Activated CD4-positive, alpha-beta memory T cell treated with anti-CD3 and anti-CD28 coated beads for 36 hours (primary cell): ENCODE measurements at places on chromosomes 5 and 9. TPM values are rescaled to one million over a fixed set of nuclear protein-coding genes. Genes with fewer than 3 reads are reported as not detected.

Gene LPAR1
- not detected for total RNA-seq

GRCh38 chr5:164921722-164922121, 1416.3 kb downstream of the MAT2B start:
- H3K27me3 ChIP-seq, result no peaks in the 10 kb centered on the region
- H3K36me3 ChIP-seq, result no peaks in the 10 kb centered on the region
- no peak for DNase-seq
- H3K27ac ChIP-seq, result no peak overlapping the region
- no peak overlapping the region for H3K4me3 ChIP-seq
- H3K4me1 ChIP-seq, result no peaks in the 10 kb centered on the region

GRCh38 chr5:10461904-10462555, 20.4 kb downstream of the ROPN1L start:
- H3K27ac ChIP-seq, result no peak overlapping the region
- H3K27me3 ChIP-seq, result no peaks in the 10 kb centered on the region
- no peak overlapping the region for H3K4me3 ChIP-seq
- no peaks in the 10 kb centered on the region for H3K4me1 ChIP-seq
- no peaks in the 10 kb centered on the region for H3K36me3 ChIP-seq
- no peak for DNase-seq

Gene REEP2
- 6.1 TPM for total RNA-seq

DNA sequence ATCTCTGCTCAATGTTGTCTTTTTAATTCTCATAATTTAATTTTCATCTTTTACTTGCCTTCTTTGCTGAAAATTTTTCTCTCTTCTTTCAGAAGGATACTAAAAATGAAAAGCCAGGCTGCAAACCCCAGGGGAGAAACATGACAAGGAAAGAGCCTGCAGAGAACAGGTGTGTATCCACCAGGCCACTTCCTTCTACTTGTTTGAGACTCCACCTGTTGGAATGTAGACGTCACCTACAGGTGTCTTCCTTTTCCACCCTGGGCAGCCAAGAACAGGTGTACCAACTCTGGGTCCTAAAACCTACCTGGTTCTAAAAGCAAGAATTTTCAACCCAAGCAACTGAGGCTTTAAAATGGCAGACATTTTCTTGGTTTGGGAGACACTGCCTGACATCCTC, 166.8 kb downstream of the ATP10B start:
- no peaks in the 10 kb centered on the region for H3K36me3 ChIP-seq
- no peaks in the 10 kb centered on the region for H3K27me3 ChIP-seq
- DNase-seq, result no peak
- H3K27ac ChIP-seq, result no peak overlapping the region
- no peak overlapping the region for H3K4me3 ChIP-seq
- H3K4me1 ChIP-seq, result no peaks in the 10 kb centered on the region

DNA sequence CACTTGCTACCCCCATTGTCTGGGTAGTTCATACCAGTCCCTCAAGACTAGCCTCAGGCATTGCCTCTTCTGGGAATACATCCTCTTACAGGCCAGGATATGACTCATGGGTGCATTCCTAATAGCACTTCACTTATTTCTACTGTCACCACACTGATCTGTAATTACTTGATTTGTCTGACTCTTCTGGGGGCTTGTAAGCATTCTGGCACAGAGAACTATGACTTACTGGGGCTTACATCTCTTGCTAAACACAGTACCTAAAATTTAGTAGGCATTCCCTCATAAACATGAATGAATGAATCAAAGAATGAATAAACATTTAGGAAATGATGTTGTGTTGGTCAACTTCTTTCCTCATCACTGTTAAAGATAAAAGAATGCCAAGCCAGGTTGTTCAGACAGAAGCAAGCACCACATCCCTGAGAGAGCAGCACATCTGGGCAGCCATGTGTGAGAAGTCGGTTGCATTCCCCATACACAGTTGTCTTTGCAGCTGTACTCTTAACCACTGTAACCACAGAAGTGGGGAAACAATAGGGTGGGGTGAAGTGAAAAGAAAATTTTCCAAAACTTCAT, 27.6 kb downstream of the IL7R start:
- DNase-seq, result no peak
- peaks cover 39% of the 10 kb centered on the region for H3K4me1 ChIP-seq
- H3K27ac ChIP-seq, result peak overlapping the region; percentile 86
- H3K27me3 ChIP-seq, result no peaks in the 10 kb centered on the region

GRCh38 chr9:92716557-92716956, 46.6 kb upstream of the IPPK start:
- H3K4me1 ChIP-seq, result peaks cover 15% of the 10 kb centered on the region
- H3K4me3 ChIP-seq, result no peak overlapping the region
- H3K27me3 ChIP-seq, result no peaks in the 10 kb centered on the region
- no peak overlapping the region for H3K27ac ChIP-seq

DNA sequence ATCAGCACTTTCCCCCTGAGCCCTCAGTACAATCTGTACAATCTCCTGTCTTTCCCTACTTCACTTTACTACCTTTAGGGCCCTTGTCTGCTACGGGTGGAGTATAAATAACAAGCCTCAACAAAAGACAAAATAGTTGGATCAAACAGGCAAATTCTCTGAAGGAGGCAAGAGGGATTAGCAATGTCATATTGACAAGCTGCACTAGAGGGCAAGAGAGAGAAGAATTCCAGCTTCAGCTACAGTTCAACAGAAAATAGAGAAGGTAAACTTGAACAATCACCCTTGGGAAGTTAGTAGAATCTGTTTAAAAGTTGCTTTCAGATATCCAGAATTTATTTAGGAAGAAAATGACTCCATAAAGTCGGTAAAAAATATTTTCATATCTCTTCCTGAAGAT, 68.4 kb upstream of the IZUMO3 start:
- no peaks in the 10 kb centered on the region for H3K4me1 ChIP-seq
- DNase-seq, result no peak
- H3K36me3 ChIP-seq, result no peaks in the 10 kb centered on the region

DNA sequence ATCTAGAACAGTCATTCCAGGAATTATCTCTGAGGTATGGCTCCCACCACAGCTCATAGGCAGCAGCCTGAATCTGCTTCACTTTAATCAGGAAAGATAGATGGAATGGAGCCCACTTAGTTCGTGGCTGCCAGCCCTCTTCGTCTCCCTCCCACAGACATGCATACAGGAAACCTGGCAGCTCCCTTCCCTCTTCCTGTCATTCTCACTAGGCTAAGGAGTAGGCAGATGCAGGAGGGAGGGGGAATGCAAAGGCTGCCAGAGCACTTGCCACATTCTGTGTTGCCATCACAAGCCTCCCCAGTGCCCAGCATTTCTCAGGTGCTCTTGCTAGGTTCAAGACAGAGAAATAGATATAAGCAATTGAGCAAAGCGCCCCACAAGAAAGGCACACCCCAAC, 378.9 kb downstream of the ELAVL2 start:
- H3K36me3 ChIP-seq, result no peaks in the 10 kb centered on the region
- no peak overlapping the region for H3K4me3 ChIP-seq
- H3K27ac ChIP-seq, result no peak overlapping the region
- no peaks in the 10 kb centered on the region for H3K27me3 ChIP-seq
- no peak for DNase-seq
